Stimulated activated CD4-positive, alpha-beta T cell treated with anti-CD3 and anti-CD28 coated beads, Interleukin-1b, Interleukin-23, amount 100 ng/mL, for 48 hours (primary cell): ENCODE measurements at places on chromosomes 11 and 22.

DNA sequence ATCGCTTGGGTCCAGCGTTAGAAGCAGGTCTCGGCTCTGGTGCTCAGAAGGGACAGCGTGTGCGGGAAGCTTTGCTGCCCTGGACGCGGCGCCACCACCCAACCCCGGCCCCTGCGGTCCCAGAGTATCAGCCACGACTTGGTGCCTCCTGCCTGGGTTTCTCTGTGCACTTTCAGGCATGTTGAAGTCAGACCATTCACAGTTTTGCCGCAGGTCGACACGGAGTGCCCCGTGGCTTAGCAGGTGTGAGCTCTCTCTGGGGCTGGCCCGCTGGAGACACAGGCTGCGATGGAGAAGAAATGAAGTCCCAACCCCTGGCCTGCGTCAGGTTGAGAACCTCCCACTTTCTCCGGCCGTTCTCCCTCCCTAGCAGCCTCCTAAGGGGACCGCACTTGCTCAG lies 494.5 kb downstream of the BRD1 start:
- no peak for DNase-seq

- no peak for DNase-seq
Measured at GRCh38 chr11:72202571-72202970, 10.6 kb downstream of the FOLR1 start.

DNA sequence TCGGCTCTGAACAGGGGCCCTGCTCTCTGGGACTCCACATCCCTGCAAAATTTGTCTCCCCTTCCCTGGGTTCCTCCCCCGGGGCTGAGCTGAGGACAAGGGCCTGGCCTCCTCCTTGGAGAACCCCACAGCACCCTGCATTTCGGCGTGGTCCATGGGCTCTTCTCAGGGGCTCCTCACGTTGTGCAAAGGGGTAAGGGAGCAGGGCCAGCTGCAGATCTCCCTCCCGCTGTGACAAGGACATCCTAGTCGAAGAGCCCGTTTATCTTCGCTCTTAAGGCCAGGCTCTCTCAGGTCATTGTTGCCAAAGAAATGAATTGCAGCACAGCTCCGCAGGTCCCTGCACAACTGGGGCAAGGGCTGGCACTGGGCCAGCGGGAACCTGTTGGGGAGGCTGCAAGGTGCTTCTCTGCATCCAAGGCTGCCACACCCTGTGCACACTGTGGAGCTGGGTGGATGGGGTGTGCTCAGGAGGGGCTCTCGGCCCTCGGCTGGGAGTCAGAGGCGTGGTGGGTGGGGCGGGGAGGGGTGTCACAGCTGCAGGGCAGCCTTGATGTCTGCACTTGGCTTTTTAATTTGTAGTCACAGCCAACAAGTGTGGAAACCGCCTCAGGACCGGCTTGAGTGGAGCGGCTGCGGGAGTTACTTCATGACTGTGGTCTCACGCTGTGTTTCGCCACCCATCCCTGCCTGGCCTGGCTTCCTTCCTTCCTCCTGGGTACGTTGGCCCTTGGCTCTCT lies 26.6 kb upstream of the SEPTIN5 start:
- no peak for DNase-seq

GRCh38 chr11:11416502-11416901 lies 63.5 kb upstream of the CSNK2A3 start:
- DNase-seq, result no peak
